WTC11 (cell line): ENCODE measurements at places on chromosomes 16 and 17.
A peak's percentile ranks its signal among the peaks of the same experiment; 100 is the strongest.

GRCh38 chr16:87482266-87482665, 10.6 kb downstream of the ZCCHC14 start:
- DNase-seq: no peak

DNA sequence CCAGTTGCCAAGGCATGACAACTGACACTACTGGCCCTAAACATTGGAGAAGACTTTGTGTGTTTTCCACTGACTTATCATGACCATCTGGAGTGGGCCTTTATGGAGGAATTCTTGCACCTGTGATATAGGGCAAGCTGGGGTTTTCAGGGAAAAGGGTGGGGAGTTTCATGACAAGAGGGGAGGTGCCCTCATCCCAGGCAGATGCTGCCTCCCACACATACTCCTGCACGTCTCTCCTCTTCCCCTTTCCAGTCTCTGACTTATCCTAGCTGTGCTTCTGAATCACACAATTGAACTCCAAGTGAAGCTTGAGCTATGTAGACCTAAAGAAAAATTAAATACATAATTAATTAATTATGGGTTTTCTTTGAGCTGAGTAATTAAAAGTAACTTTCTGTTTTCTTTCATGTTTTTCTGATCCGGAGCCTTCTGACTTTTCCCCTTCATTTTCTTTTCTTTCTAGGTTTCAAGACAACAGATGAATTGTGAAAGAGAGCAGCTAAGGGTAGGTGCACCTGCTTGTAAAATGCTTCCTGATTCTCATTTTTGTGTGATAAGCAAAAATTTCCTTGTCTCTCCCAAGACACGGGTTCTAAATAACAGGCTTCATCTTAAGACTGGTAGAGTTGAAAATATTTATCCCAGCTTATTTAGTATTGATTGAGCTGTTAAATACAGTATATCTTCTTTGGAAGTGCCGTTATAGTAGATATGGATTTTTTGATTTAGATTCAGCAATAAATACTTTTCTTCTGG, 280.9 kb upstream of the RBFOX1 start:
- no peak for DNase-seq

DNA sequence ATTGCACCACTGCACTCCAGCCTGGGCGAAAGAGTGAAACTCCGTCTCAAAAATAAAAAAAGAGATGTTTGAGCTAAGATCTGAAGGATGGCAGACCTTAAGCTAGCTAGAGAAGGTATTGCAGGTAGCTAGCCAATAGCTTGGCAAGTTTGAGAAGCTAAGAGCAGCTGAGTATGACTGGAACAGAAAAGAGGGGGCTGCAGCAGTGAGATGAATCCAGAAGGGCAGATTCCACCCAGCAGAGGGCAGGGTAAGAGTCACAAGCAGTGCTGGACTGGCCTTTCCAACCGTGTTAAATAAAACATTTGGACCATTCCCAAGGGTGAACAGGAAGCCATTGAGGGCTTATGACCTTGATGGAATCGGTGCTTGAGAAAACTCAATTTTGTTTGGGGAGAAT, 5.7 kb upstream of the PHAF1 start:
- peak; percentile 60 for DNase-seq

DNA sequence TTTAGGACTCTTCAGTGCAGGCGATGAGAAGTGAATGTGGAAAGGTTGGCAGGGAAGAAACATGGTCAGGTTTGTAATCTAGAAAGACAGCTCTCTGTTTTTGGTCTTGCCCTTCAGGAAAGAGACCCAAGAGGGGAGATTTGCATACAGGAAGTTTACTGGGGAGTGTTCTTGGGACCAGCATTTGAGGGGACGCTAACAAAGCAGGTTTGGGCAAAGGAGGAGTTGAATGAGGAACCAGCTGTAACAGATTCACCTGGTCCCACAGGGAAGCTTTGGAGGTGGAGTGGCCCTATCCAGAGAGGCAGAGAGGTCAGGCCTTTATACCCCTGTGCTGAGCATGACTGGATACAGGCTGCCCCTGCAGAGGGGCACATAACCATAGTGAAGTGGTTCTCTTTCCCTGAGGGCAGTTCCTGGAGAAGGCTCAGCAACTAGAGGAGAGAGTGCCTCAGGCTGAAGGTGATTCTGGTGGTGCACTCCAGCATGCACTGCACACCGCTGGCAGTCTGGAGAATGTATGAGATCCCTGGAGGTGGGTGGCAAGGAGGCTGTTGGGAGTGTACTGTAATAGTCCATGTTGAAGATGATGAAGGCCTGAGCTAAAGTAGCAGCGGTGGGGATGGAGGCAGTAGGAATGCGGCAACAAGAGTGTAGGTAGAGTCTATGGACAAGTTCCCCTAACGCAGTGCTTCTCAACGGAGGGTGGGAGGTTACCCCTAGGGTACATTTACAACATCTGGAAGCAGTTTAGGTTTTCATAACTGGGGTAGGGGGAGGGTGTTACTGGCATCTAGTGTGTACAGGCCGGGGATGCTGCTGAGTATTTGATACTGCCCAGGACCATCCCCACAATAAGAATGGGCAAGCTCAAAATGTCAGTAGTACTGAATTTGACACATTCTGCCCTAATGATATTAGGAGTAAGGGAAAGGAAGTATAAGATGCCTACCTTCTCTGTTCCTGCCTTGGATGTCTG, 37.2 kb downstream of the MAP2K6 start:
- DNase-seq: no peak

DNA sequence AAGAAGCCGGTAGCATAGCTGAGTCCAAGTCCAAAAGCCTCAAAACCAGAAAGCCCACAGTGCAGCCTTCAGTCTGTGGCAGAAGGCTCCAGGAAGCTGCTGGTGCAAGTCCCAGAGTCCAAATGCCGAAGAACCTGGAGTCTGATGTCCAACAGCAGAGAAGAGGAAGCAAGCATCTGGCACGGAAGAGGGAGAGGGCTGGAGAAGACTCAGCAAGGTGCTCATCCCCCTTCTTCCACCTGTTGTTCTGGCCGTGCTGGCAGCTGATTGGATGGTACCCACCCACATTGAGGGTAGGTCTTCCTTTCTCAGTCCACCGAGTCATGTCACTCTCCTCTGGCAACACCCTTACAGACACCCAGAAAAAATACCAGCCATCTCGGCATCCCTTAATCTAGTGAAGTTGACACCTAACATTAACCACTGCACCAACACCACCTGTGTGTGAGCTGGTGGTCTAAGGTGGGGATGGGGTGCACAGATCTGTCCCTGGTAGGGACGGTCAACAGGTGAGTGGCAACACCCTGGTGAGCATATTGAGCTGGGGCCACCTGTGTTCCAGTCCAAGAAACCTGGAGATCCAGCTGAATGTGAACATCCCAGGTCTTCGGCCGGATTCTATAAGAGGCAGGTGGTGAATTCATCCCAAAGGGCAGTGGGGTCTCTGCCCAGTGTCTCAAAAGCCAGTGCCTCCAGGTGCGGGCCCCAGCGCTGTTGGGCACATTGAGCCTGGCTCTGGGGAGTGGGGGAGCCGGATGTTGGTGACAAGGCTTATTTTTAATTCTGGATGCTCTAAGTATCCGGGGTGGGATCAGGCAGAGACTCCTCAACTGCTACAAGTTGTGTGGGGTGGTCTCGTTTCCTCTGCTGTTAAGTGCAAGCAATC, 9.8 kb downstream of the MIEF2 start:
- DNase-seq: no peak

DNA sequence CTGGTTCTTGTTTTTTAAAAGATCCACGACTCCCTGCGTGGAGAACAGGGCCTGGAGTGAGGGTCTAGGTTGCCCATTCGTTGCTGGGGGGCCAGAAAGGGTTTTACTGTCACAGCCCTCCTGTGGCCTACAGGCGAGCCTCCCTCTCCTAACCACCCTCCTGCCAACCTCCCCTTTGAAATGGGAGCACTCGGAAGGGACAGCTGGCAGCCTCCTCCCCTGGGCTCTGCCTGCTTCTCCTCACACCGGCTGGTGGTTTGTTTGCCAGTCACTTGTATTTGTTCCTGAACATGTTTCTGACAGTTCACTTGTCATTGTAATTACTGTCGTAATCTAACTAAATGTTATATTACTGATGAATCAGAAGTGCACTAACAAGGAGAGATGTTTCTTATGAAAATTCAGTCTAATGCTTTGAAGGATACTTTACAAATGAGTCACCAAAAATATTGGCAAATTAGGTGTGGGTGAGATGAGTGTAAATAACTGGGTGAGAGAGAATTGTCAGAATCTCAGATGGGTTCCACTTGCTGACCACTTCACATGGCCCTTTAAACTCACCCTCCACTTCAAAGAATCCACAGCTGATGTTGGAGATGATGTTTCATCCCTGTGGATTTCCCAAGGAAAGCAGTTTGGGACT, 2.7 kb upstream of the SPPL2C start:
- DNase-seq: no peak

DNA sequence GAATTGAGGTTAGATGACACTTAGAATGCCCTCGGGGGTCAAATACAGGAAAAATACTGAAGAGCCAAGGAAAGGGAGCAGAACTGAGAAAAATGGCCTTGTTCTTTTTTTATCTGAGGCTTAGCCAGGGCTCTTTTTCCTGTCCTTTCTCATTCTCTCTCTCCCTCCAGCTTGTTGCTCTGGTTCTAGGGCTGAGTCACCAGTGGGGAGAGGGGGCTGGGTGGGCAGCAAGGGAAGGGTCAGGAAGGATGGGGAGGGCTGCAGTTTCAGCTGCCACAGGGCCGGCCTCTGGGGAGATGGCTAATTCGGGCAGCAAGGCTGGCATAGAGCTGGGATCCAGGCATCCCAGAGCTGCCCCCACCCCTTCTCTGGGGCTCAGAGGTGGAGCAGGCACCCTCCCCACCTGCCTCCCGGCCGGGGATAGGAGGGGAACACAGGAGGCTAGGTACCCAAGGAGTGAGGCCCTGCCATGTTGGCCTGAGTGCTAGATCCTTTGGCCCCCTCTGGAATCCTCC, 3.9 kb downstream of the ITGA3 start:
- DNase-seq: no peak

DNA sequence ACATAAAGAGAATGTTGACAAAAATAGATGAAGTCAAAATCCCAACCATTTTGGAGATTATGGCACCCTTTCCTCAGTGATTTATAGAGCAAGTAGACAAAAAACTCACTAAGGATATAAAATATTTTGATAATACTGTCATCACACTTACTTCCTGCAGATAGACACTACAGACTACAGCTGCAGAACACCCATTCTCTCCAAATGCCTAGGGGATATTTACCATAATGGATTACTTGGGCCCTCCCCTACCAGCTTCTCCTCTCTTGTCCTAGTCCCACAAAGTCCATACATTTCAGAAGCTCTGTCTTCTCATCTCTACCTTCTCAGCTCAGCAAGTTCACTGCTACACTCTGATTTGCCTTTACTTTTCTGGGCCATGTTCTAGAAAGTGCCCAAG, 37.2 kb upstream of the CCNF start:
- no peak for DNase-seq
